ENCODE measurements at places on chromosomes 6 and 20.

DNA sequence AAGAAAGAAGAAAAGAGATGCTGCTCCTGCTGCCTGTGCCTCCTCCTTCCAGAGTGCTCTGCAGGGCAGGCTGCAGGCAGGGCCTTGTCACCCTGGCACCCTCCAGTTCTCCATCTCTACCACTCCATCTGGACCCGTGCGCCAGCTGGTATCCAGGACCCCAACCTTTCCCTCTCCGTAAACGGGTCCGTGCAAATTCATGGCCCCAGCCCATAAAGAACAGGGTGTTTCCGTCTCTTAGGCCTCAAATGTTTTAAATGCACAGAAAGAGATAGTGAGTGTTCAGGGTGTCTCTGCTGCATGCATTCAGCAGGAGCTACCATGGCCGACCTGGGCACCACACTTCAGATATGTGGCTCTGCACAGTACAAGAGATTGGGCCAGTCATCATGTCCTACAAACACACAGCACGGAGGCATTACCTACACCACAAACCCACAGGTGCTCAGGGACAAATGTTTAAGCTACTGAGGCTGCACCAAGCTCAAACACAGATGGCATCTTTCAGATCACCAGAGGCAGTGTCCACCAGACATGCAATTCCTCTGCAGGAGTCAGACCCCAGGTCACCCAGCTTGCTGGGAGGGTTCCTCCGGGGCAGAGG, 258.1 kb downstream of the DLL1 start:
- no peak for DNase-seq

DNA sequence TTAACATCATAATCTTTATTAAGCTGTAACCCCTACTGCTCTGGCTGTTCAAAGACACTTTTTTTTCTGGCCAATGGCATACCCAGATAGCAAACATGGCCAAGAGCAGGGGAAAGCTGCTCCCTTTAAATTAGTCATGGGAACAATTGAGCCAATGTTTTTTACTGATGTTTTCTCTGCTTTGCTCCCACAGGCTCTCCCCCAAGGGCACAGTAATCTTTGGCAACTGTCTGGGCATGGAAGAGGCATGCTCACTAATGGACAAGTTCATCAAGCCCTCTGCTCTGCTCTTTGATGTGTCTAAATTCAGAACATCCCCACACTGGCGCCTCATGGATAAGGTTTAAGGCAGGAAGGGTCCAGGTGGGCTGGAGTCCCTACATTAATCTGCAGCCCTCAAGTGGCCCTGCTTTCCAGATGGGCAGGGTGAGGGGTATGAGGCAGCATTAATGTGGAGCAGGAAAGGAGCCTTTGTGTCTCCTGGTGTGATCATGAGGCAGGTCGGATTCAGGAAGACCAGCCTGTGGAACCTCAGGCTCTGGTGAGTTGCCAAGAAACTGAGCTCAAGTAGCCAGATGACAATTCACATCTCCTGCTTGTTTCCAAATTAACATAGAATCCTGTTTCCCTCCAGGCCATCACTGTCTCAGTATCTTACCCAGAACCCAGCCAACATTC, 227.0 kb upstream of the CST7 start:
- no peak for DNase-seq

GRCh38 chr20:51188941-51189340, 166.0 kb upstream of the KCNG1 start:
- no peak for DNase-seq

DNA sequence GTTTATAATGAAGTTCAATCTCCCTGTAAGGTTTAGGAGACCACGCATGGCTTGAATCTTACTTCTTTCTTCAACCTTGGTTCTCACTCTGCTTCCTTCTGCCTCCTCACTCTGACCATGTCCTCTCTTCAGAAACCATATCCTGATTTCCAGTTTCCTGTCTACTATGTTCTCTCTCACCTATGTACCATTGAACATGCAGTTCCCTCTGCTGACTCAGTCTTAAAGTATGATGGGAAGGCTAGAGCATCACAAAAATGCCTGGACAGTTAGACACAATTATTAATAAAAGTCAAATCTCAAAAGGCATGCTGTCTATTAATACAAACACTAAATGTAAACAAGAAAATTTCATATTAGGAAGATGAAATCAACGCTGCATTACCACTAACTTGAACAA, 151.6 kb downstream of the PRKN start:
- DNase-seq: no peak

GRCh38 chr6:87755708-87756671, 54.0 kb upstream of the AKIRIN2 start:
- DNase-seq: peak; percentile 73

DNA sequence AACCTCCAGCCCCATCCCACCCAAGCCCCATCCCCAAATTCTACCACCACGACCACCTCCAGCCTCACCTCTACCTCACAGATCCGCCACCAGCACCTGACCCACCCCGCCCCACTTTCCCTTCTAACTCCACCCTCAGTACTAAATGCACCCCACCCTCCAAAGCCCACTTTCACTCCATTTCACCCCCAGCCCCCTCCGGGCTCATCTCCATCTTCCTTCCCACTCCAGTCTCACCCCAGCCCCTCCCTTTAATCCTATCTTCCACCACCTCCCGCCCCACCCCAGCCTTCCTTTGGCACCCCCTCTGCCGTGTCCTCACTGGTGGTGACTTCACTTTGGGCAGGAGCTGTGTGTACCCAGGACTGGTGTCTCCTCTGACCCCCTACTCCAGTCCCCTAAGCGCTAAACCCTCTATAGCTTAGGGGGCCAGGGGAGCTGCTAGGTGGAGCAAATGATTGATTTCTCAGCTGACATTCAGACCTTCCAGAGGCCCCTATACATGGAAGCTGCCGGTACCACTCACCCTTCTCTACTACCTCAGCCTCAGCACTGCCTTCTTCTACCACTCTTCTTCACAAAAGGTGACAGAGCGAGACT, 2.8 kb upstream of the NSFL1C start:
- DNase-seq: no peak

GRCh38 chr20:62581806-62582205, 60.5 kb upstream of the SLCO4A1 start:
- DNase-seq: no peak

Measured in OCI-M1 (cell line).